Activated CD4-positive, alpha-beta T cell treated with anti-CD3 and anti-CD28 coated beads, Interleukin-2, amount 50 U/mL, for 4 hours (primary cell): ENCODE measurements at places on chromosomes 2 and 18.

GRCh38 chr2:193845604-193846003, 1650.9 kb upstream of the TMEFF2 start:
- DNase-seq: no peak

GRCh38 chr2:109213646-109214433, 84.8 kb downstream of the SH3RF3 start:
- DNase-seq: peak; percentile 29

GRCh38 chr2:108412995-108413710, 35.4 kb downstream of the SULT1C4 start:
- DNase-seq: no peak

- no peak for DNase-seq
Measured at GRCh38 chr2:175935289-175936181, 66.5 kb downstream of the LNPK start.

GRCh38 chr2:226994775-226995174, 158.9 kb downstream of the RHBDD1 start:
- no peak for DNase-seq

DNA sequence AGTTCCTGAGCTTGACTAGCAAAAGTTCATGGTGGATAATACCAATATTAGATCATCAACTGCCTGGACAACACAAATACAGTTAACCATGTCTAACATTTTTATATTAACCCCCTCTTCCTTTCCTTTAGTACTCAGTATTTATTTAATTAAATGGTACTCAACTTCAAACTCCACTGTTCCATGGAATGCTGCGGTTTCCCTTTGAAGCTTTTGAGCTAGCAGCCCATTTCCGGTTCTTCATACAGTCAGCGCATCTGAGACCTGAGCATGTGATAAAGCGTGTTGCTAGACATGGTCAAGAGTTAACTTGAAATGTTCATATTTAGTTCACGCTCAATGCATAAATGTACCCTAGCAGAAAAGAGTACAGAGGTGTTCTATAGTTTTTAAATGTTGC, 278.4 kb downstream of the ALPK2 start:
- no peak for DNase-seq

DNA sequence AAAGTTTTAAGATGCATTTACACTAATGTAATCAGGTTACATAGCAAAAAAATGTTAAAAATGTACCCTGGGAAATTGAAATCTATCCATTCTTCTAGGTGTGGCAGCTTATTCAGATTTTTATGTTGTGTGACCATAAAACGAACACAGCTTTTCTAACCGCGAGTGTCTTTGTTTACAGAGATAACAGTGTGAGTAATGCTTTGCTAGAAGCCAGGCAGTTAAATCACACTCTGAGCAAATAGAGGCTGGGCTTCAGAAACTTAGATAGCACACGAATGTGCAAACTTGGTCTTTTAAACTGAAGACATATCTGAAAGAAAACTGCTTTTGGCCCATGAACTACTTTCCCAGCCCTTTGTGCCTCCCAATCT, 116.1 kb downstream of the SPTBN1 start:
- no peak for DNase-seq
